ENCODE measurements at places on chromosomes 2 and 18. TPM values are rescaled to one million over a fixed set of nuclear protein-coding genes. Genes with fewer than 3 reads are reported as not detected.

The C2orf66 gene
- total RNA-seq = 0.18 TPM

The CUL3 gene
- total RNA-seq = 66.0 TPM

The KCNE4 gene
- total RNA-seq = 4.5 TPM

The EVA1A gene
- total RNA-seq = 0.44 TPM

- no peak for DNase-seq
These were observed 319.1 kb downstream of the SLC4A3 start for GRCh38 chr2:219946529-219946928.

DNA sequence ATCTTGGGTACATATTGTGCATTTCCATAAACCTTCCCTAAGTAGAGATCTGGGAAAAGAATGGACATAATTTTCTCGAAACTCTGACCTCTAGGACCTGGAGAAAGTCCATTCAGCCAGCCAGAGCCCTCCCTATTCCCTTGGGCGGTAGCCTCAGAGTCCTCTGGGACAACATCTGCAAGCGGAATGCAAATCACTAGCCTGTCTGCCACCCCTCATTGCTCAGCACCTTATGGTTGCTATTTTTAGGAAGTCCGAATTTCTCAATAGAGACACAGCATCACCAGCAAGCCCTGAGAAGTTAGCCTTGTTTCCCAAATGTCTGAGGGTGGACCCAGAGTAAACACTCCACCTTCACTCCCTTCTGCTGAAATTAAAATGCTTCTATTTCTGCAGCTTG, 17.6 kb upstream of the CD28 start:
- peak; percentile 49 for DNase-seq

DNA sequence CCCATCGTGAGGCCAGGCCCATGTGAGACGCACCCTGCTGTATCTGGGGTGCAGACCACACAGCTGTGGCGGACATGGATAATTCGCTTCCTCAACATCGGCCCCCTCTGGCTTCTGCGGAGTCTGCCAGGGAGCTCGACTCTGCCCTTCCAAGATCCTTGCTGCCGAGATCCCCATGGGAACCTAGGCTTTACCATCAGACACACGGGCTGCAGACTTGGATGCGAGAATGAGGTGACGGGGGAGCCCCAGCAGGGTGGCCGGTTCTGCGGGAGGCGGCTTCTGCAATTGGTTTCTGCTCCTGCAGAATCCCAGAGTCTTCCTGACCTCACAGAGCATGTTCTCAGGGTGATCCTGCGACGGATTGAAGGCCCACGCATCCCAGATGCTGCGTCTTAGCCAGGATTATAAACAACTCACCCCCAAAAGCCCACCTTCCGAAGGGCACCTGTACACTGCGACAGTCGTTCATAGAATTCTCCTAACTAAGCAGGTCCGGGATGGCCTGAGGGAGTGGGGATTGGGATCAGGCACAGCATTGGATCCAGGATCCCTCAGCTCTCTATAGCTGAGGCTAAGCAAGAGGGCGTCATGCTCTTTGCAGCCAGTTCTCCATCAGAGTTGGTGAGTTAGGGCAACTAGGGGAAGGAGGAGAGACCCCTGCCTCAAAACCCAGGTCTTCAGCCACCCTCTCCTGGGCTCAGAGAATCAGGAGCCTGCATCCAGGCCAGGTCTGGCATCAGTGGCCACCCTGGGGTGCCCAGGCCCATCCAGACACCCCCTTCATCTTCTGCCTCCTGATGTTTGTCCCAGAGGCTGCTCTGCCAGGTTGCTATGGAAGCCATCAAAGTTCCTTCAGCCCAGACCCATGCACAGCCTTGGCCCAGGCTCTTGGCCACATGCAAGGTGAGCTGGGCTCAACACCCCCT, 74.7 kb upstream of the SNTG2 start:
- no peak for DNase-seq

GRCh38 chr2:36185624-36186023, 170.0 kb upstream of the CRIM1 start:
- no peak for DNase-seq

DNA sequence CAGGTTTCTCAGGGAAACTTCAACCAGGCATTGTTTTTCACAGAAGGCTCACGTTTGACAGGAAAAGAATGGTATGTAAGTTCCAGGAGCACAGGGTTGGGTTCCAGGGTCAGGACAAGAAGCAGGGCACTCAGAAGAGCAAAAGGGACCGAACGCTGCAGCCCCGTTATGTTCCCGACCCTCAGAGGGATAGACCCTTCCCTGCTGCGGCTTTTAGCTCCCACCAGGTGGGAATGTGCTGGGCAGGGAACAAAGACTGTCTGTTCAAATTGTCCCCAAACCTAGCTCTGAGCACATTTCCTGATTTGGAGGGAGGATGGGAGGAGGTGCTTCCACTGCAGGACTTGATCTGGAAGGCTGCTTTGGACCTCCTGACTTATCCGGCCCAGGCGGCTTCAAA, 130.1 kb downstream of the RAB3GAP1 start:
- DNase-seq = no peak

DNA sequence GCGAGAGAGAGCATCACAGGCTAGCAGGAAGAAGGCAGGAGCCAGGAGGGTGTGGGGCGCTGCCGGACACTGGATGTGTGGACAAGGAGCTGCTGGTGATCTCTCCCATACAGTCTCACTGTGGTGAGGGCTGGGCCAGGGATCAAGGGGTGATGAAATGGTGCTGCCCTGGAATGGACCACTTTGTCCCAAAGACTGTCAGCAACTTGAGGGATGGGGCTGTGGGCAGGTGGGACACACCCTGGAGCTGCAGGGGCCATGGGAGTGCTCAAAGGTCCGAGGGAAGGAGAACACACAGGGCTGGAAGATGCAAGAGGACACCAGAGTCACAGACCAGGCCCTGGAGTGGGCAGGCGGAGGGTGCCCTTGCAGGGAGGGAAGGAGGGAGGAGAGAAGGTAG, 38.0 kb downstream of the COA5 start:
- no peak for DNase-seq

DNA sequence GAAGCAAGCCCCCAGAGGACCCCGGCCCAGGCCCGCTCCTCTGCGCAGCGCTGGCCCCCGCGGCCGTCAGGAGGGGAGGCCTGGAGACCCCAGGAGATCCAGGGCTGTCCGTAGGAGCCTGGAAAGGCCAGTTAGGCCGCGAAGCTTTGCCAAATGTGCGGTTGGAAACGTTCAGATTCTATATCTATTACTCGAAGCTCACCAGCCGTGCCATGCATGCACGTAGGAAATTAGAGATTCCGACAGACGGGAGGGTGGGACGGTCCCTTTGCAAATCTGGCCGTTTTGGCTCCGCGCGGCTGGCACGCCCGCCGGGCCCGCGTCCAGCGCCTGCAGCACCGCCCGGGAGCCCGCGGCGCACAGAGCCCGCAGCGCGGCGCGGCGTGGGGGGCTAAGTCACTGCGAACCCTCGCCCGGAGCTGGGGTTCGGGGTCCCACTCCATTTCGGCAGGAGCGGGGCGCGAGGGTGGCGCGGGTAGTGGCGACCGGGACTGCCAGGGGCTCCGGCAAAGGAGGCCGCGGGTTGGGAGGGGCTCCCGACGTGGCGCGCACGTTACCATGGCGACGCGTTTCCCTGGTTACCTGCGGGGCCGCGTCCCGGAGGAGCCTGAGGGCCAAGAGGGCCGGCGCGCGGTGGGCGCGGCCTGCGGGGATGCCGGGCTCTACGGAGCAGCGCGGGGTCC, 488.6 kb upstream of the SMIM21 start:
- no peak for DNase-seq

DNA sequence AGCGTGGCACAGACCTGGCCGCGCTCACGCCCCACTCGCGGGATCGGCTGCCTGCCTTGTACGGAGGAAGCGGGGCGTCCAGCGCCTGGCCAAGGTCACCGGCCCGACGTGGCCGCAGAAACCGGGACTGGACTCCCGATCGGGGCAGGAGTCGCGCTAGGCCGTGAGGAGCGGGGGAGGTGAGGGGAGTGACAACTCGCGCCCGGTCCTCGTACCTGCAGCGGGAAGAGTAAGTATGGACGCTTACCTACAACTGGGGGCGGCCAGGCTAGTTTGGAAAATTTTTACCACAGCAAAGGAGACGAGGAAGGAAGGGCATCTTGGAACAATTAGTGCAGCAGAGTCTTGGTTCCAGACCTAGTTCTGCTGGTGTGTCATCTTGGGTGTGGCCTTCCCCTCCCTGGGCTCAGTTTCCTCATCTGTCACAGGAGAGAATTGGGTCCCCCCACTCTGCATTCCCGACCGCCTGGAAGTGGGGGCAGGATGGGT, 693 bp downstream of the UBE2F start:
- peak; percentile 38 for DNase-seq

- no peak for DNase-seq
These were observed 121.3 kb upstream of the ZFP36L2 start for GRCh38 chr2:43347746-43348145.

- DNase-seq = peak; percentile 14
These were observed 75.8 kb downstream of the POLR1A start for GRCh38 chr2:86029873-86030272.

- DNase-seq = no peak
These were observed 141.0 kb downstream of the RPIA start for GRCh38 chr2:88832311-88832991.
